Stimulated activated CD4-positive, alpha-beta T cell treated with anti-CD3 and anti-CD28 coated beads, Interleukin-12 subunit alpha, Interleukin-12 subunit beta, amount 100 ng/mL, for 4 hours (primary cell): ENCODE measurements at places on chromosomes 7 and 10.

DNA sequence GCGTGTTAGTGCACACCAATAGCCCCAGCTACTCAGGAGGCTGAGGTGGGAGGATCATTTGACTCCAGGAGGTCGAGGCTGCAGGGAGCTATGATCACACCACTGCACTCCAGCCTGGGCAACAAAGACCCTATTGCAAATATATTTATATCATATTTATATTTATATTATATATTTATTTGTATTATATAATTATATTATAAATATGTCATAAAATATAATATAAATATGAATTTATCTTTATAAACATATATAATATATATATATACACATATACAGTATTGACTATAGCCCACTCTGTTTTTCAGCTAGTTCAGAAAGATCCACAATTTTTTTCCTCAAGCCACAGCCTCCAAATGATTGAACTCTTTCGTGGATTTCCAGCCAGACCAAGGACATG, 45.3 kb upstream of the MYL10 start:
- no peak for DNase-seq

DNA sequence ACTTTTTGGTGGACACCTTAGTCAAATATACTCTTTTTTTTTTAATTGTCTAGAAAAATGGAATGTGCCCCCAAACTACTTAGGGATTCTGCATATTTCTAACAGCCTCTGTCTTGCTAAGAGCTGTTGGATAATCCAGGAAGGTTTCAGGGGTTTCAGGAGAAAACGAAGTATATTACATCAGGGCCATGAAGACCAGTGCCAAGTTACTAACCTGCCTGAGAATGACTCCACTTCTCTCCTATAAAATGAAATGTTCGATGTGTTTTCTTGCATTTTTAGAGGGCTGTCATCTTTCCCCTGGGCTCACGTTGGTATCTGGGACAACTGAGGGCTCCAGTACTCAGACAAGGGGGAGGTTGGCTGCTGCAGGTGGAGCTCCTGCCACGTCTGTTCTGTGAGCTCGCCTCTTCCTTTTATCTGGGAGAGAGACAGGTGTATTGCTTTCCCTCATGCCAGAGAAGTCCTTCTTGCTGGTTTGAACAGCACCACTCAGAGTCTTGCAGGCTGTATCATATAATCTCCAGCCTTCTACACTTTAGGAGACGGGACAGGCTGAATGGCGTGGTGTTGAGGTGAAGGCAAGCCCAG, 71.3 kb downstream of the CAMK1D start:
- DNase-seq: no peak

DNA sequence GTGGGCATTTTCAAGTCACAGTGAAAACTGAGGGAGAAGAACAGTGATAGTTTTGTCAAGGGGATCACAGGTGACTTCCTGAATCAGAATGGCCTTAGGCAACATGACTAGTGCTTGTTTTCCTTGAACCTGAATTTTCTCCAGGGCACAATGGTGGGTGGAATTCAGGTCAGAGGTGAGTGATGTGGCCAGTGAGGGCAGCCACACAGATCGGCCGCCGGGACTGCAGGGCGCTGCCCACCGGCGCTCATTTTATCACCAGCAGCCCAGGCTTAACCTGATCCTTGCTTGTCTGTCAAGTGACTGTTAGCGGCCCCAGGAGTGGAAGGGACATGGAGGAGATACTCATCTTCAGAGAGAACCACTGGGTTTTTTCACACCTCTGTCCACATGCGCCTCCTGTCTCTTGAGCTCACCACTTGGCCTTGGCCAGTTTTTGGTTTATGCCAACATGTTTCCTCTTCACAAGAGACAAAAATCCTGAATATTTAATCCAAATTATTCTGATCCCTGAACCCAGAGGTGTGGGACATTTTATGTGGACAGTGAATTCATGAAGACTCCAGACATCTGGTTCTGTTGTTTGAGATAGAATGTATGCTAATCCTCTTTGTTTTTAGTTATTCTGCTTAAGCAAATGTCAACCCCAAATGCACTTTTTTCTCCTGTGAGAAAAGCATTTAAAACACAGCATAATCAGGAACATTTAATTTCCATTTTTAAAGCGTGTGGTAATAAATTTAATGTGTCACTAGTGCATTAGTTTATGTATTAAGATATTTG, 108.7 kb downstream of the DOCK1 start:
- DNase-seq: no peak

GRCh38 chr10:22643116-22643515, 71.3 kb downstream of the PIP4K2A start:
- no peak for DNase-seq

DNA sequence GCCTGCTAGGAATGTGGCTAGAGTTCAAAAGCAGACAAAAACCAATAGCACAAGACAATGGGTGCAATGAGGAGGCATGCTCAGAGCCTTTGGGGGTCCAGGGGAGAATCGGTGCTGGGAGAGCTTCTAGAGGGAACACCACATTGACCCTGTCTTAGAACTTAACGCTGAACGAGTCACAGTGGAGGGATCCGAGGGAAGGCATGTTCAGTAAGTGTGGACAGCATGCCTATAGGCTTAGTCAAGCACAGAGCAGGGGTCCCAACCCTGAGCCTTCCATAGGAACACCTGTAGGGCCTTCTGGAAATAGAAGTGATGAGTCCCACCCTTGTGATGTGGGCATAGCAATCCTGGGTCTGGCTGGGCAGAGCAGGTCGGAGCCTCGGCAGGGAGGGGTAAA, 148.7 kb downstream of the PKD1L1 start:
- no peak for DNase-seq

GRCh38 chr7:76108540-76109233, 60.8 kb downstream of the MDH2 start:
- DNase-seq: no peak

DNA sequence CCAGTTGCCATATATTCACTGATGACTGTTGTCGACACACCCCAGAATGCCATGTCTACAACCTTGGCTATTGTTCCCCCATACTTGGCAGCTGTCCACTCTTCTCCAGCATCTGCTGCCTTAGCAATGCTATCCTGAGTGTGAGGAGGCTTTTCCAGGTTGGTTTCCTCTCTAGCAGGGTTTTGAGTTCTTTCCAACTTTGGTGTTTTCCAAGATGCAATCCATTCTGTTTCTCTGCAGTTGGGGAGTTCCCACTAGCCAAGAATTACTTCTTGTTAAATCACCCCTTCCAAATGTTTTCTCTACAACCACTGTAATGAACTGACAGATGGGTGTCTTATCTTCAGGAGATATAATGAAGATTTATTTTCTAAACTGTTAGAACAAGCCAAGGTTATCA, 617.4 kb downstream of the CCSER2 start:
- DNase-seq: no peak
